Fibroblast of the aortic adventitia (primary cell): ENCODE measurements at places on chromosomes 7 and 10.

DNA sequence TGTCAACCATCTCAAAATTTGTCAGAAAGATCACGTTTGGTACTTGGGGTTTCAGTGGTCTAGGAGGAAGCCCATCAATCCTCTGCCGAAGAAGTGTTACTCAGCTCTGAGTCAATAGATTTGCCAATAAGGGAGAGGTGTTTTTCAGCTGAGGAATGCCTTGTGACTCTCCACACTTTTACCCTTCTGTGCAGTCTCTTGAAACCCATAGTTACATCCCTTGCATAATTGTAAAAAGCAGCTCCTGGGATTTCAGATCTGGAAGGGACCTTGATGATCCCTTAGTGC, 47.5 kb downstream of the INSYN2A start:
- DNase-seq: peak; percentile 79

DNA sequence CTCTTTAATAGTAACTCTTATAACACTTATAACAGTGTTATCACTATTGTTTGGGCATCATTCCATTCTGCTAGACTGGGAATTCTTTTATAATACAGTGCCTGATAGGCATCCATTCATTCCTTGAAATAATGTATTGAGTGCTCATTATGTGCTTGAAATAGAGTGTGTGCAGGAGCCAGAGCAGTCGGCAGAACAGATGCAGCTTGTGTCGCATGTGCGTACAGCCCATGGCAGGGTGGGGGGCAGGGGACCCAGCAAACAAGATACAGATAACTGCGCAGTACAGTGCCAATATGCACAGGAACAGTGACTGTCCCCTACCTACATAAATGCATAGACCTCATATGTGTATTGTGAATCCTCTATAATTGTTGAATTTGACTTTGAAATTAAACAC, 99.3 kb downstream of the KAT6B start:
- DNase-seq: no peak

- no peak for DNase-seq
Measured at GRCh38 chr7:151016505-151016904, 7.8 kb downstream of the ATG9B start.

- peak; percentile 96 for DNase-seq
Measured at GRCh38 chr10:104328896-104329710, 9.2 kb downstream of the ITPRIP start.

GRCh38 chr10:121702351-121703320, 104.4 kb upstream of the FGFR2 start:
- DNase-seq: no peak

- DNase-seq: no peak
Measured at GRCh38 chr10:23870651-23871610, 338.0 kb upstream of the KIAA1217 start.

DNA sequence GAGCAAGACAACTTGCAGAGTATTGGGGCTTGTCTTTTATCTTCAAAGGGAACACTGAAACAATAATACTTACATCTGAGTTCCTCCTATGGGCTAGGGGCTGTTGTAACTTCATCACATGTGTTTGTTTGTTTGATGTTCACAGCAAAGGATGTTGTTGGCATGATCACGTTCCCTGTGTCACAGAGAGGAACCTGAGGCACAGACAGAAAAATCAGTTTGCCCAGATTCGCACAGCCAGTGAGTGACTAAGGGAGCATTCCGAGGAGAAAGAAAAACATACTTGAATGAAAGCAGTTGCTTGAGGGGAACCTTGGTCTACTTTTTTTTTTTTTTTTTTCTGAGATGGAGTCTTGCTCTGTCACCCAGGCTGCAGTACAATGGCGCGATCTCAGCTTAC, 87.2 kb upstream of the PFKP start:
- peak; percentile 22 for DNase-seq

GRCh38 chr10:18260310-18260922, 120.2 kb downstream of the CACNB2 start:
- no peak for DNase-seq

GRCh38 chr7:155868955-155869783, 56.9 kb upstream of the SHH start:
- no peak for DNase-seq

DNA sequence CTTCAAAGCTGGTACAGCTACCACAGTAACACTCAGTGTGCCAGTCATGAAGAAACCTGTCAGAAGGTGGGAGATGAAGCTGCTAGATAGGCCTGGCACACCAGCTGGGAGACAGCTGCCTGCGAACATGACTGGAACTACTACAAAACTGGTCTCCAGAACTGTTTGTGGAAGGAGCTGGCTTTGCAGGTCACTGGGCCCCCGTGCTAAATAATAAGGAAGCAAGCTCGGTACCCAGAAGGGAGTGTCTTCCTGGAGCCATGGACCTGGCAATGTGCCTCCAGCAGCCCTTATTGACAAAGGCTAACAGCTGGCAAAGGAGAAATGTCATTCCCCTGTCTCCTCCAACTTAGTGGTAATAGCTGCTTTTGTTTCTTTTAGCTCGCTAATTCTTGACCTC, 1217.6 kb upstream of the LRRN3 start:
- no peak for DNase-seq

DNA sequence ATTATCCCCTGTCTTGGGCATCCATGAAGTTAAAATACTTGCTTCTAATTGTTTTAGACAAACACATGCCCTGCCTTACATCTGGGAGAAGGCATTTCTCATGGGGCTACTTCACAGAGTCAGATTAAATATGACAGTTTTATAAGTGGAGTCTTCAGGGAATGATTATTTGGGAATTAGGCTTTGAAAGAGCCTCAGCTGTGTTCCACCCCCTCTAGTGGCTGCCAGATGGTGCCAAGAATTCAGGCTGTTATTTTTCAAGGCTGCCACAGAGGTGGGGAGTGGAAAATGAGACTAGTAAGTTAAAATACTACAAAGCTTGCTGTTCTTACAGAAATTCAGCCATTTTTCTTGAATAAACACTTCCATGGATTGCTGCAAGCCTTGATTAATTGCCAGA, 45.8 kb upstream of the DNAH11 start:
- no peak for DNase-seq

- no peak for DNase-seq
Measured at GRCh38 chr7:47636081-47636432, 54.1 kb upstream of the TNS3 start.
